ENCODE measurements at places on chromosomes 5 and 9.

DNA sequence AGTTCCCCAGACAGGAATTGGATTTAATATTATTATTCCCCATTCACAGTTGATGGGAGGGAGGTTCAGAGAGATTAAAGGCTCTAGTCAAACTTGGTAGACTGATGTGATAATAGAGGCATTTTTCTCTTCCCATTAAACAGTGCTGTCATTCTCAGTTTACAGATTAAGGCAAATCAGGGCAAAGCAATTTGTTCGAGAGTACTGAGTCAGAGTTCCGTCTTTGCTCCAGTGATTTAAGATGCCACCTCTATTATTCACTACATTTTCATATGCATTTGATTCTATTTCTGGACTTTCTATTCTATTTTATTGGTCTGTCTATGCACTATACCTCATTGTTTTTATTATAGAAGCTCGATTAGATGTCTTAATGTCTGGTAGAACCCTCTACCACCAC is 201.0 kb upstream of the RAI14 start:
- no peak for DNase-seq

DNA sequence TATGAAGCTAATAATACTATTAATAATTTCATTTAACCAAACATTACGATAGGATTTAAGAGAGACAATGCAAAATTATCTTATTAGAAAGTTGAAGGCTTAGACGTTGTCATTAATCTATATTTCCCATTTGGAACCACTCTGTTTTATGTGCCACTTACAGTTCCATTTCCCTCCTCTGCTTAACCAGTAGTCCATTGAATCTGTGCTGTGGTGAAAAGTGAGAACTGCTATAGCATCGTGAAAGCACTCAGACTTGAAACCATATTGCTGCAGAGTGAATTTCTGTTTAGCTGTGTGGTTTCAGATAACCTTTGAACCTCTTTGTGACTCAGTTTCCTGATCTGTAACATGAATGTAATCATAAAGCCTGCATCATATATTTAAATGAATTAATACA is 2304.5 kb downstream of the MAT2B start:
- no peak for DNase-seq

GRCh38 chr9:36382484-36382883 is 17.6 kb downstream of the RNF38 start:
- DNase-seq, result no peak

DNA sequence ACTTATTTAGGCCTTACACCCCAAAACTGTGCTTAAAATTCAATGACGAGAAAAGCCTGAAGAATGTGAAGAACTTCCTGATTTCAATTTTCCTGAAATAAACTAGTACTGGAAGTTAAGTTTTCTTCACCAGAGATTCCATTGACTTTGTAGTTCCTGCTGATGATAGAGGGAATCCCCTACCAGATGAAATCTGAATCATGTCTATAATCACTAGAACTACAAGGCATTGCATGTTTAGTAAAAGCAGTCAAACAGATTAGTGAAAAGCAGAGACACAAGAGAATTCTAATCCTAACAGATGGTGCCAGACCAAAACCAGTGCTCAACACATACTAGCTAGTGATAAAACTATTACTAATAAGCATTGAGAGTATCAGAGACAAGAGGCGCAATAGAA is 130.0 kb downstream of the PDE4D start:
- no peak for DNase-seq

DNA sequence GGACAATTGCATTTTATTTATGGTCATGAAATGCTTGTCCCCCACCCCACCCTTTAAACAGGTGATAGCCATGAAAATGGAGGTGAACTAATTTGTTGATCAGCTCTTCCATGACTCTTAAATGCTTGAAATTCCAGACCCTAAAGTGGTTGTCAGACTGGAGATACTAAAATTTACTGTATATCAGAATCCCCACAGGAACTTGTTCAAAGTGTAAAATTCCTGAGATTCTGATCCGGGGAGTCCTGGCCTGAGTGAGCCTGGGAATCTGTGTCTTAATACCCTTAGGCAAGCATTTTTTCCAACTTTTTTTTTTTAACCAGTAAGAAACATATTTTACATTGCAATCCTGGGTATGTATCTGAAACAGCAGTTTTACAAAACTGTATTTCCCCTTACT is 4.7 kb downstream of the SKP2 start:
- no peak for DNase-seq

DNA sequence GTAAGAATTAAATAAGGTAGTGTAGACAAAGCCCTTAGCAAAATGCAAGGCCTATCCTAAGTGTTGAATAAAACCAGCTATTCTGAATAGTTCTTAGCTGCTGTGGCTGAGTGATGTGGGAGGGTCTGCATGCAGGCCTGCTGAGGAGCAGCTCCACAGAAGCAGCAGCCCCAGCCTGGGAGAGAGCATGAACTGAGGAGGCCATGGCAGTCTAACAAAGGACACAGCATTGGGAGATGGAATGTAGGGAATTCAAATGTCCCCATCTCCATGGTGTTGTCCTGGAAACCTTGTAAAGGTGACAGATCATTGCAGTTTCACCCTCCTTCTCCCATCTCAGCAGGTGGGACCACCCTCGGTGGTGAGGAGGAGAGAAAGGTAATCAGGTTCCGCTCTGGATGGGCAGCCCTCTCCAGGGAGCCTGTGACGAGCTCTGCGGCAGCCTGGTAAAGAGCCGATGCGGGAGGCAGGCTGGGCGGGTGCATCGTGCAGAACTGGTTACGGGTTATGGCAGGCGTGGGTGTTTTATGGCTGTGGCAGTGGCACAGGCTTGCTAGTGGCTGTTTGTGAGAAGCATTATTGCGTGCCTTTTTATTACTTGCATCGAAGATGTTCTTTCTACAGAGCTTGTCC is 199.9 kb upstream of the GLRA1 start:
- DNase-seq, result no peak

GRCh38 chr5:3518576-3518975 is 77.1 kb upstream of the IRX1 start:
- no peak for DNase-seq

DNA sequence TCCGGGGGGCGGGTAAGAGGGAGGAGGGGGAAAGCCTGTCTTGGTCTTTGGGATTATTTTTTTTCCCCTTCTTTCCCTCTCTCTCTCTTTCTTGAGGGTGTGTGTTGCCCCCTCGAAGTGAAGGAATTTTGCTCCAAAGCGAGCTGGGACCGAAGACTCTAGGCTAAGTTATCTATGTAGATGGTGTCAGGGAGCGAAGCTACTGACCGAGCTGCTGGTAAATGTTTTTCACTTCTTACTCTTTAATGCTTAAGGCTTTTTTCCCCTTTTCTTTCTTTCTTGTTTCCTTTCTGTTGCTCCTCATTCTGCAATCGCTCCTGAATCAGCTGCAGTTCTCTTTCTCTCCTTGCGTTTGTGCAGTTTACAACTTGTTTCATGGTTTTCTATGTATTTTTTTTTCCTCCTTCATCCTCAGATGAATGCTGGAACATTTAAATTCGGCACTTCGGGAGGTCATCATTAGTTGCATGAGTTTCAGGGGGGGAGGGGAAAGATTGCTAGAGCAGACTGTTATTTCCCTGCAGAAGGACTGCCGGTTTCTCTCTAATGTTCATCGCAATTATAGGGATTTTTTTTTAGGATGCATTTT is 1312.0 kb upstream of the WWC1 start:
- DNase-seq, result no peak

DNA sequence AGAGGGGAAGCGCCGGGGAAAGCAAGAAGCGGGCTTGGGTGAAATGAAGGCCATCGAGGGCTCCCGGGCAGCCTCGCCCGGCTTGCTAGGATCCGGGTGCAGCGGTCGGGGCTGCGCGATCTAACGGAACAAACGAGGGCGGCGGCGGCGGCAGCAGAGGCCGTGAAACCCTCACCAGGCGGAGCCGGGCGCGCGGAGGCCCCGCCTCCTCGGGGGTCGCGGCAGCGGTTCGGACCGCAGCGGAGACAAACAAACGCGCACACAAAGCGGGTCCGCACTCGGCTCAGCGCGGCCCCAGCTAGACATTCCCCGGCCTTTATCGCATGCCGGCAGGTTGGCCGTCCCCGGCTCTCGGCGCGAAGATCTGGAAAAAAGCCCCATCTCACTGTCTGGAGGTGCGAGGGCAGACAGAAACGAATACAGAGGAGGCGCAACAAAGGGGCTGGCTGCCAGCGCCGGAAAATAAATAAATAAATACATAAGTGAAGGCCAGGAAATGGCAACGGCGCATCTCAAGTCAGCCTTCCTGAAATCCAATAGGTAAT is 10.5 kb upstream of the TRIM36 start:
- DNase-seq, result peak; percentile 17

DNA sequence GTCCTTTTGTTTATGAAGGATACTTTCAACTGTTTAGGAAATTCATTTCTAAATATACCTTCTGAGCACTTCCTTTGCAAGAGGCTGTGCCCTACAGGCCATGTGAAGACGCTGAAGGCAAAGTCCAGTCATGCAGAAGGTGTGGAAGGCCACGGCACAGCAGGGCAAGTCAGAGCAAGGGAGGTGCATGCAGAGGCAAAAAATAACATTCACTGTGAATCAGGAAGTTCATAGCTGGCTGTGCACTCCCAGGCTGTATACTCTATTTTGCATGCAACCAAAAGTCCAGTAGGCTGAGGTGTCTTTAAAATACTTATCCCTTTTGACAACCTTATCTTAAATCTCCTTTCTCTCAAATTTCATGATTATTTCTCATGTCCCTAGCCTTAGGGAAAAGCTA is 50.3 kb downstream of the GNAQ start:
- peak; percentile 51 for DNase-seq

GRCh38 chr5:113179156-113179555 is 202.6 kb downstream of the DCP2 start:
- no peak for DNase-seq

DNA sequence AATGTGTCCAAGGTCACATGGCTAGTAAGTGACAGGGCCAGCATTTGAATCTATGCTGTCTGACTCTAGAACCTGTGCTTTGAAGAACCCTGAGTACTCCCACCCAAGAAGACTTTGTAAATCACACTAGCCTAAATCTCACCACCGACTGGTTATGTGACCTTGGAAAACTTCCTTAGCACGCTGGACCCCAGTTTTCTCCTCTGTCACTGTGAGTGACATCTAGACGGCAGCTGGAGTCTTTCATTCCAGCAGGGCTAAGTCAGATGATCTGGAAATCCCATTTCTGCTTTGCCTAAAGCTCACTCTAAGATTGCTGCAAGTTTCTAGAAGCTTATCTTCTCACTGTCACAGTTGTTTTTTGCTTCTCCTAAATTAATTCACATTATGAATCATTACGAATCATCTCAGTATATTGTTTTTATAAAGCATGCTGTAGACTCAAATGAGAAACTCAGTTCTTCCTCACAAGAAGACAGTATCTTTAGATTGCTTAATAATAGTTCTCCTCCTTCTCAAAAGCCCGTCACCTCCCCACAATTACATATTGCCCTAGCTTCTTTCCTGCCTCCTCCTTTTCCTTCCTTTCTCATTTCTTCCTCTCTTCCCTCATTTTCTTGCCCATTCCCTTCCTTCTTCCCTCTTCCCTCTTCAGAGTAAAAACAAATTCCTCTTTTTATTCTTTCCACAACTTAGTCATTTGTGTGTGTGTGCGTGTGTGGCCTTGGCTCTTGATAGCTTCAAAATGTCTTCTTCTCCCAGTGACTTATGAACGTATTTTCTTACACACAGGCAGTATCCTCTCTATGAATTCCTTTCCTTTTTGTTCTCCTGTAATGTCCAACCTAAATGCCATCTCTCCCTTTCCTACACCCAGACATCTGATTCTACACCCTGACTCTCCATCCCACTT is 16.8 kb downstream of the ALDOB start:
- no peak for DNase-seq

DNA sequence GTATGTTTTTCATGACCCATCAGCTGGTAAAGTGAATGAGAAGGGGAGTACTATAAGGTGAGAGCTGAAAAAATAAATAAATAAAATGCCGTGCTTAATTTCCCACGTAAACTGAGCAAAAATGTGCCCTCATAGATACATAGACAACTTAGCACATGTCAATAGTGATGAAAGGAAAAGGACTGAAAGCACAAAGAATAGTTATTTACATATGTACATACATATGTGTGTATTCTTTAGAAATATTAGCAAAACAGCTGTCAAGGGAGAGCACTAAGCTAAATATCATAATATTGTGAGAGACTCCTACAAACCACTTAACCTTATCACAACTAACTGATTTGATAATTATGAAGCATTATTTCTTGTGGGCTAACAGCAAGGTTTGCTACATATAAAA is 213.6 kb upstream of the FTMT start:
- no peak for DNase-seq

DNA sequence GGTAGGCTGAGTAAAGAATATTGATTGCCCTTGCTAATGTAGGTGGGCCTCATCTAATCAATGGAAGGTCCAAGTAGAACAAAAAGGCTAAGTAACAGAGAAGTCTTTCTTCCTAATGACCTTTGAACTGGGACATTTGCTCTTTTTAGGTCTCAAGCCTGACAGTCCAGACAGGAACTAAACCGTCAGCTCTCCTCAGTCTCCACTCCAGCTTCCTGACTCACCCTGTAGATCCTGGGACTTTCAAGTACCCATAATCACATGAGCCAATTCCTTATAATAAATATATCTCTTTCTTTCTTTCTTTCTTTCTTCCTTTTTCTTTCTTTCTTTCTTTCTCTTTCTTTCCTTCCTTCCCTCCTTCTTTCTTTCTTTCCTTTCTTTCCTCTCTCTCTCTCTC is 479.5 kb upstream of the PAPPA start:
- DNase-seq, result no peak

- DNase-seq, result peak; percentile 63
These were observed 172.3 kb upstream of the GNA14 start for GRCh38 chr9:77820293-77820954.

DNA sequence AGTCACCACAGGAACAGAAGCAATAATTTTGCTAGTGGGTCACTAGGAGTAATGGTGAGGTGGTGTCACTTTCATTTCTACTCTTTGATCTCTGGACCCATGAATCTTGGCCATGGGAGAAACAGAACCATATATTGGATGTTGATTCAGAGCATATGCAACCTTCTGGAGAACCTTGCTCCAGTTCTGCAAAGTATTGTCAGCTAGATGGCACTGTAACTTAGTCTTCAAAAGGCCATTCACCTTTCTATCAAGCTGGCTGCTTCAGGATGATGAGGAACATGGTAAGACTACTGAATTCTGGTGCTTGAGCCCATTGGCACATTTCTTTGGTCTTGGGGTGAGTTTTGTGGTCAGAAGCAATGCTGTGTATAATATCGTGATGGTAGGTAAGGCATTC is 129.1 kb upstream of the FBN2 start:
- no peak for DNase-seq

DNA sequence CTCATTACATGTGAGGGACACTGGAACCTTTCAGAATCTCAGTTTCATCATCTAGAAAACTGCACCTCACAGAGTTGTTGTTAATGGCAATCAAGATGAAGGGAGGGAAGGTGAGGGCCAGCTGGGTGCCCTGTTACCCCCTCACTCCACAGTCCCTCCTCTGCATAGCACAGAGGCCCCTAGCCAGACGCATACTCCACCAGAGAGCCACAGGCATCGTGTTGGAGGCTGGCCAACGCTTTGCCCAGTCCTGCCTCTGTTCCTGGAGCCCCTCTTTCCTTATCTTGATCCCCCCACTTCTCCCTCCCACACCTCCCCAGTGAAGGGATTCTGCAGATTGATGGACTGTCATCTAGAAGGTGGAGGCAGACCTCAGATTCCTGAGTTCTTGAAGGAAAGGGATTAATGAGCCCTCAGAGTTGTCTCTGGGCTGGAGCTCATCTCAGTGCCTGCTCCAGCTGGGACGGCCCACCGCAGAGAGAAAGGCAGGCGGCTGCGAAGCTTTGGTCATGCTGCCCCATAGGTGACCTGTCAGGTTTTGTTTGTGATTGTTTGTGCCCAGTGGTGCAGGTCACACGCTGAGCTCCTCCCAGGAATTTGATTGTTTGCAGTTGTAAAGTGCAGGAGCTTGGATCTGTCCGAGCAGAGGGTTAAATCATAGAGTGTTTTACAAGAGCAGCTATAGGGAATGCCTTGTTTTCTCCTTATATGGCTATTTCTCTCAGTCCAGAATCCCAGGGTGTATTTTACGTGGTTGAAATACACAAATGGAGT is 487.3 kb downstream of the CCDC171 start:
- DNase-seq, result no peak
